SHP77 treated with DMSO at 0.1 percent for 48 hours (cell line): ENCODE measurements at places on chromosomes 16 and 17.
A peak's percentile ranks its signal among the peaks of the same experiment; 100 is the strongest.

DNA sequence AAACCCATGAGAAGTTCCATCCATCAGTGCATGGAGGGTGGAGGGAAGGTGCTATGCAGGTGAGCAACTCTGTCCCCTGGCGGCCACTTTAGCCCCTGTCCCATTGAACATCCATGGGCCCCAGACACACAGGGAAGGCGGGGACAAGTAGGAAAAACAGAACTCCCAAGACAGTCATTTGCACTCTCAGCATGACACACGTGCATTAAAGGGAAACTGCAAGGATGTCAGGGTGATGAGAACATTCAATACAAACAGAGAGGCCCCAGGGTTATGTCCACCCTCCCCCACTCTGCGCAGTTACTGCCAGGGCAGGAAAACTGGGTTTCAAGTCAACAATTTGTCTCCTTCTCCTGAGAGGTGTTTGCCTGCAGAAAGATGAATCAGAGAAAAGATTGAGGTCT, 44.0 kb upstream of the AKTIP start:
- DNase-seq: no peak

DNA sequence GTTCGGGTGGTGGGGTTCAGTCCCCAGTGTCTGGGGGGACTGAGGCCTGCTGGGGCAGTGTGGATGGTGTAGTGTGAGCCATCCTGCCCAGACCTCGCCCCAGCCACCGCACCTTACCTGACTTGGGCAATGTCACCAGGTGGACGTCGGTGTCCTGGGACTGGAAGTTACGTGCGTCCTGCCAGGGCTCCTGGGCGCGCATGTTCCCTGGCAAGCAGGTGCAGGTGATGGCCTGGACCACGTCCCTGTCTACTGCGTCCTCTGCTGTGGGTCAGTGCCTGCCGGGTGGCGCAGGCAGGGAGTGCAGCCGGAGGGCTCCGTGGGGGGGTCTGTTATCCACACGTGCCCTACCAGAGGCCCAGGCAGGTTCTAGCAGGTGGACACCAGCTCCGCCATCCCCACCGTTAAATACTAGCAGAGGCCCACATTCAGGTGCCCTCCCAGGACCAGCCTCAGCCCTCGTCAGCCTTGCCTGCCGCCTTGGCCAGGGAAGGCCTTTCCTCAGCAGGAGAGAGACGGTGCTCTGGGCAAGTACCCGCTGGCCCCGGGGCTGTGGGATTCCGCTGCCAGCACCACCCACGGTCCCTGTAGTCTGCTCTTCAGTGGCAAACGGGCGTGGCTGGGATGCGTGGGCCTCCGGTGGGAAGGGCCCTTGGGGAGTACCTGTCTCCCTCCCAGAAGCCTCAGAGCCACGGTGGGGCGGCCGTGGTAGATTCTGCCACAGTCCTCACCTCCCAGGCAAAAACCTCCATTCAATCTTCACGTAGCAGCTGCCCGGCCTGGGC, 8.1 kb upstream of the DPEP1 start:
- DNase-seq: no peak

- DNase-seq: no peak
Observed at GRCh38 chr16:4087099-4087885, 28.9 kb downstream of the ADCY9 start.

DNA sequence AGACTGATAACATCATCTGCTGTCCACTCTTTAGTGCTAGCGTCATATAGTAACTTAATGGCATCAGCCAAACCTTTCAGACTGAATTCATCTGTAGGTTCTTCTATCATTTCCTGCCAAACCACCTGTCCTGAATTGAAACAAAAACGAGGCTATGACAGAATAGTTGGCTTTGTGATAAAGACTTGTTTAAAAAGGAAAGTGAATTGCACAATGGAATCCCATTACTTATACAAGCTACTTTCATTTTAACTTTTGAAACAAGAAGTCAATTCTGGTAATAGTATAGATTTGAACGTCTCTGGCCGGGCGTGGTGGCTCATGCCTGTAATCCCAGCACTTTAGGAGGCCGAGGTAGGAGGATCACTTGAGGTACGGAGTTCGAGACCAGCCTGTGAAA, 18.2 kb downstream of the LASP1NB start:
- DNase-seq: no peak

GRCh38 chr17:3544365-3544764, 13.2 kb downstream of the TRPV3 start:
- no peak for DNase-seq

- no peak for DNase-seq
Observed at GRCh38 chr16:46568472-46569230, 52.5 kb downstream of the SHCBP1 start.

- no peak for DNase-seq
Observed at GRCh38 chr16:86558355-86559193, 3.5 kb upstream of the MTHFSD start.

DNA sequence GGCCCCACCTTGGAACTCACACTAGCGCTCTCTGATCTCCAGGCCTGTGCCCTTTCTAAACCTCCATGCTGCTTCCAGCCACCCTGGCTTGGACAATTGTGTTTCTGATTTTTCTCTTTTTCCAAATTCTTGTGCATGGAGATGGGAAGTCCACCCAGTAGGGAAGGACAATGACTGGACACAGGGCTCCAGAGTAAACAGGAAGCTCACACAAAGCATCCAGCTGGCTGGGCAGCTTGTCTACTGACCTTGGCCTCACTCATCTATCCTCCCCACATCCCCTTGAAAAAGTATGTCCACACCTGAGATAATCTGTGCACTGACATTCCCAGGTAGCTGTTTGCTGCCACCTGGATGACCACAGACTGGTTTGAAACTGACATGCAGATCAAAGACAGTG, 331.2 kb upstream of the MAF start:
- DNase-seq: no peak

DNA sequence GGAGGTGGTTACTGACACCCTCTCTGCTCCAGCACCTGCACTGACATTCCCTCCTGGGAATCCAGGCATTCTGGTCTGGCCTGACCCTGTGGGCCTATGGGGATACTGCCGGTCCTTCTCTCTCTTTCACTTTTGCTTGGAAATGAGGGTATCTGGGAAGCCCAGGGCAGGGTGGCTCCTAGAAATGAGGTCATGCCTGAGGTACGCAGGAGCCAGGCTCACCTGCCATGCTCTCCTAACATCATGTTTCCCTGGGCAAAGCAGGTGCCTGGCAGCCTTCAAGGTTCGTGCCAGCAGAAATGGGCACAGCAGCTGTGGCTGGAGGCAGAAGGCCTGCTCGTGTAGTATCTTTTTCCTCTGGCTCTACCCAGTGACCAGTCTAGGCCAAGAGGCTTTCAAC, 3.3 kb downstream of the ITGA3 start:
- DNase-seq: no peak

DNA sequence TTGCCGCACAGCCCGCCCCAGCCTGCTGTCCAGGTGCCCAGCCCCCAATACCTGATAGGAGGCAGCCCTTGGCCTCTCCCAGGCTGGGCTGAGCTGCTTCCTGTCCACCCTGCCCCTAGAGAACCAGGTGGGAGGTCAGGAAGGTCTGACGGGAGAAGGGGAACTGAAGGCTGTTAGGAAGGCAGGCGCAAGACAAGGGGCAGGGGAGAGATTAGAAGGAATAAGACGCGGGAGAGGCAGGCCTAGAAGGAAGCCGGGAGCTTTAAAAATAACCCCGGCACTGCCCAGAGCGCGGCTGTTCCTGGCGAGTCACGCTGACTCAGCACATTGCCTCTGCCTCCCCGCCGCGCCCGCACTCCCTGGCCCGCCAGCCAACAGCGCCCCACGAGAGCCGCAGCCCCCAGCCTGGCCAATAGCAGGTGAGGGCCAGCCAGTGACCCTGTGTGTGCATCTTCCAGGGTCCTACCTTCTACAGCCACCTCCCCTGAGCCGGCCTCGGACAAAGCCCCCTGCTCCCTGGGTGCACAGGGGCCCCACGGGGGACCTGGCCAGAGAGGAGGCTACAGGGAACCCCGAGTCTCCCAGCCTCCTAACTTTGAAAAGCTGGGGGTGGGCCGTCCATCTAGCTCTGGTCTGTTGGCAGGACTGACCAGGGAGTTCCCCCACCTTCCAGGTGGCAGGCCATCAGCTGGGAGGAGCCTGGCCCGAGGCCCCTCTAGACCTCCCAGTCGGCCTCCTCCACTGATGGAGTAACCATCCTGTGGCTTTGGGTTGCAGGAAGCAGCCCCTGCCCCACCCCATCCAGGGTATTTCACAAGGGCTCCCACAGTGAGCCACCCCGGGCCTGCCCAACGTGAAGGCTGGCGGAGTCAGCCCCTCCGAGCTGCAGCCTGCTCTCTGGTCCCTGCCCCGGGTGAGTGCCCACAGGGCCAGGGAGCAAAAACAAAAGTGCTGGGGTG, 4.0 kb downstream of the MAFG start:
- DNase-seq: no peak

DNA sequence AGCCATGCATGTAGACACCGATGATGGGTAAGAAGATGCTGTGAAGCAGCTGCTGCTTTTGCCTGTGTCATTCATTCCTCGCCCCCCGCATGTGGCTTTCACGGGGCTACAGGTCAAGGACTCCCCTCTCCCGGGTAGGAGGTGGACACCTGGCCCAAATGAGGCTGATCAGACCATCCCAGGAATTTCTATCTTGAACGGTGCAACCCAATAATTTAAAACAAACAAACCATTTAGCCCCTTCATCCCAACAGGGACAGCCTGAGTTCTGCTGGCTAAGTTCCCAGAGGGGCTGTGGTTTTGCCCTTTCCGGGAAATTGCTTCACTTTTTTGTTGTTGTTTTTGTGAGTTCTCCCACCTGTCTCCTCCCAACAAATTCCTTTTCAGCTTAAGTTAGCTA, 137.7 kb upstream of the CDH5 start:
- DNase-seq: no peak

DNA sequence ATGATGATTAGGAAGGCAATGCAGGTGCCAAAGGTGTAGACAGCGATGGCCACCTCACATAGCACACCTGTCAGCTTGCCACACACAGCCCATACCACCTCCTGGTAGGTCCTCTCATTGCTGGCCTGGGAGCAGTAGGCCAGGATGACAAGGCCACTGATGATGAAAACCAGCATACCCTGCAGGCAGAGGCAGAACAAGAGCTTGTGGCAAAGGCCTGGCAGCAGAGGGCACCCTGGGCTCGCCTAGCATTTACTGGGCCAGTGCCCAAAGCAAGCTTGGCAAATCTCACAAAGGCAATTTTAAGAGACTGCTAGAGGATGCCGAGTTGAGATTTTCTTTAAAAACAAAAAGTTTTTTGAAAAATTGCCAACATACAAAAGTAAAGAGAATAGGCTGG, 5.9 kb downstream of the SLC38A7 start:
- no peak for DNase-seq

DNA sequence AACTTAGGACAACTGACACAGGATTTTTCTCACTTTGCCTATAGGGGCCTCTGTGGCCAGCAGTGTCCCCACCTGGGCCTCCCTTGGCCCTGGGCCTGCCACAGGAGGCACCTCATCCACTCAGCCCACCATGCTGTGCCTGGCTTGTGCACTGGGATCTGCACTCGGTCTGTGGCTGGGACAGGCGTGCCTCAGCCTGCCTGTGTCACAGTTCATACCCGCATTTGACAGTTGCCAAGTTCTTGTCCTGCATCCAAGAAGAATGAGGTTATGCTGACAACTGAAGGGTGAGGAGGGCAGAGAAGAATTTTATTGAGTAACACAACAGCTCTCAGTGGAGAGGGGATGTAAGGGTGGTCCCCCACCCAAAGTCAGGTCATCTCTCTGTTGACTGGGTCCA, 36.0 kb downstream of the ZFP90 start:
- no peak for DNase-seq

- DNase-seq: peak; percentile 16
Observed at GRCh38 chr16:53950677-53951076, 246.7 kb downstream of the FTO start.

DNA sequence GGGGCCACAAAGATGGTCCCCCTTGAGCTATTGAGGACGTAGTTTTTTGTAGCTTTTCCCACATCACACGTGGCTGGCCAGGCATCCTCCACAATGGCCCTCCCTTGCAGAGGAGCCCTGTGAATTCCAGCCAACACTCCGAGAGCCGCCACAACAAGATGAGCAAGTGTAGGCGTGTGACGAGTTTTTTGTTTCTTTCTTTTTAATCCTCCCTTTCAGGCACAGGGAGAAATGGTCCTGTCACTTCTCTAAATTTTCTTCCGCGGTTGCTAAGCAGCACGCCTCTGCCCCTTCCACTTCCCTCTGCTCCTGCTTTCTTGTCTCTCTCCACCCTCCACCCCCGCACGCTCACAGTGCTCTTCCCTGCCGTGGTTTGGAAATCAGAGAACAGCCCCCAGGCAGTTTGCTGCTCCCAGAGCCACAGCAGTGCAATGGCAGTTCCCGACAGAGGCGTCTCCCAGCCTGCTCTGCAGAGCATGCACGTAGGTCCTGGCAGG, 68.0 kb upstream of the MRTFB start:
- DNase-seq: no peak

DNA sequence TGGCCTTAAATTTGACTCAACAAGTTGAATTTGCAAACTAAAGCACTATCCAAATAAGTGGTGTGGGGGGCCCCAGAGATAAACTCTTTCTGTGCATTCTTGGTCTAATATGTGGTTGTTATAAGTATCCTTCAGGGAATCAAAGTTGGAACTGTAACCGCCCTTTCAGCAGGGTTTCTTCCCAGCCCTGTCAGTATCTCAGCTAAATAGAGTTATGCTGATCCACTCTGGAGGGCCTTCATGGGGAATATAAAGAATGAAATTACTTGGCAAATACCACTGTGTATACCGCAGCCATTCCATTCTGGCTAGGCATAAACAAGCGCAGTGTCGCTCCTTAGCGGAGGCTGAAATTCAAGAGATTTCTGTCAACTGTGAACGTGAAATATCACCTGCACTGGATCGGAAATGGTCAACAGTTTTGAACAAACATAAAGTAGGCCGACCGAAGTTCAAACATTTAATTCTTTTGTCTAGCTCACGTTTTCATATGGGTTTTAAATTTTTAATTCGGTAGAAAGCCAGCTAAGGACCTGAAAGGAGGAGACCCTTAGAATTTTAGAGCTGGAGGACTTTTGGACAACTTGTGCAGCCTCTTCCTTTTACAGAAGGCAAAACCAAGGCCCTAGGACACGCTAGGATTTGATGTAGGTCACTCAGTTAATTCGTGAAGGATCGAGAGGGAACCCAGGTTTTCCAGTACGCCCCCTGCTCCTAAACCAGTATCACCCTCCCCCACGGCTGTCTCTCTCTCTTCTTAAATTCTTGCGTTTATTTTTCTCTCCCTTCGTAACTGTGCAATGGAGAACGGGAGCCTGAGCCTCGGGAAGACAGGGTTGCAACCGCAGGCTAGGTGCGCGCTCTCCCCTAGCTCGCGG, 74.7 kb downstream of the CHD9 start:
- DNase-seq: peak; percentile 26

GRCh38 chr17:10177131-10177912, 21.1 kb downstream of the GAS7 start:
- no peak for DNase-seq

DNA sequence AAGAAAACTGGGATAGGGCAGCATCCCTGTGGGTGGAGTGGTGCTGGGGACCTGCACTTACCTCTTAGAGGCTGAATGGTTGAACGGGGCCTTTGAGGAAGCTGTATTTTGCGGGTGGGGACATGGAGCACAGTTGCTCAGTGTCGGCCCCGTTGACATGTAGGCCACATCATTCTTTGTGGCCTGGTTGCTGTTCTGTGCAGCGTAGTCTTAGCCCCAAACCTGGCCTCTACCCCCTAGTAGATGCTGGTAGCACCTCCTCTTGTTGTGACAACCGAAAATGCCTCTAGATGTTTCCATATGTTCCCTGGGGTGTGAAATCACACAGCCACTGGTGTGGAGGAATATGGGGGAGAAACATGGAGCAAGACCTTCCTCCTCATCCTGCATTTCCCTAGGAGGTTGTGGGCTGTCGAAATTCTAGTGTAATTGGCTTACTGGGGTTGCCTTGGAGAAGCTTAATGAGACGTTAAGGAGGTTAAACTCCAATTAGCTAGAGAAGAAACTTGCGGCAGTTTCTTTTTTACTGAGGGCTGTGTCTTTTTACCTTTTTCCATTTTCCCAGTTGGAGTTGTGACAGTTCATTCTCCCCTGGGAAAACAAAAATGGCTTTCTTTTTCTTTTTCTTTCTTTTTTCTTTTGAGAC, 9.4 kb downstream of the ABCC1 start:
- no peak for DNase-seq
